ENCODE measurements at places on chromosomes 16 and 17.

- no peak for DNase-seq
These were observed 26.8 kb upstream of the ENDOV start for GRCh38 chr17:80388175-80388574.

GRCh38 chr16:86364653-86365380, 145.5 kb upstream of the FOXF1 start:
- DNase-seq, result no peak

DNA sequence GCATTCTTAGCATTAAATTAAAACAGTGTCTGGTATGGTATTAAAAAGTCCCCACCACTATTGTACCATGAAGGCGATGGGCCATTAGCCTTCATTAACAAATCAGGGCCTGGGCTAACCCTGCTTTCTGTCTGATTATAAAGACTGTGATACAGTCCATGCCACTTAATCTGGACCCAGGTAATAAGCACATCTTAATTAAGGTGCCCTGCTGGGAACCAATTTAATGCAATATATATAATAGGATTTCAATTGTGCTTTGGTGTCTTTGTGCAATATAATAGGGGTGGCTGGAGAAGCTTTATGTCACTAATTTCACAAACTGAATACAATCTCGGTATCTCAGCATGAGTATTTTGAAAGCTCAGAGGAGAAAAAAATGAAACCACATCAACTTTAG, 64.4 kb upstream of the CDH8 start:
- DNase-seq, result no peak

DNA sequence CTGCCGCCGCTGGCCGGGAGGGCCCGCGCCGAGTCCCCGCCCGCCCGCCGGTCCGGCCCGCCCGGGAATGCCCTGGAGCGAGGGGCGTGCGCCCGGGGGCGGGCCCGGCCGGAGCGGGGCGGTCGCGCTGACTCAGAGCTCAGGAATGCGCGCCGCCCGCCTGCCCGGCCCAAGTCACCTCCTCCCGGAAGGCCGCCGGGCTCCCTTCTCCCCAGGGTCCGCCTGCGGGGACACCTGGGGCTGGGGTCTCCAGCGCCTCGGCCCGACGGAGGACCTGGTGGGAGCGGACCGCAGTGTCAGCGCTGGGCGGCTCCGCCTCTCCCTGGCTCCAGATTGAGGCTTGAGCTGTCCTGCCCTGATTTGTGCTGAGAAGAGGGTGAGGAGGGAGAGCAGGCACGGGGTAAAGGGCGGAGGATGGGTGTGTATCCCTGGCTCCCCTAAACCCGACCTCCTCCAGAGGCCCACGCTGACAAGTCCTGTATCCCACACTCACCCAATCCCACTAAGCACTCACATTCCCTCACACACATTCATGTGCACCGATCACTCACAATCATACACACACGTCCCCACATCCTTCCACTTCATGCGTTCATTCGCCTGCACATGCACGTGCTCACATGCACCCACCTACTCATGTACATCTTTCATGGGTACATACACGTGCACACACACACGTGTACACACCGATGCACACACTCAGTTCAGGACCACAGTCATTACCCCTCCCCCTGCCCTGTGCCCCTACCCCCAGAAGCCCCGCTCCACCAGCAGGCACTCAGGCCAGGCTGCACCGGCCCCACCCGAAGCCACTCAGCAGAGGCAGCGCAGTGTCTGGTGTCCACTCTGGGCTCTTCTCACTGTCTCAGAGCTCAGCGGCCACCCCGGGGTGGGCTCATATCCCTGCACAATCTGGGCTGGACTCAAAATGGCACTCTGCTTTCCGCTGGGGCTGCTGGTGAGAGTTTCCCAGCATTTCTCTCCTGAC, at the start of gene RHBDF1:
TSS of gene RHBDF1 (minus strand) at position 71 of the 988 bp plus-strand sequence. CDS start 7,616 bp downstream, outside the sequence.
- DNase-seq, result peak; percentile 50

DNA sequence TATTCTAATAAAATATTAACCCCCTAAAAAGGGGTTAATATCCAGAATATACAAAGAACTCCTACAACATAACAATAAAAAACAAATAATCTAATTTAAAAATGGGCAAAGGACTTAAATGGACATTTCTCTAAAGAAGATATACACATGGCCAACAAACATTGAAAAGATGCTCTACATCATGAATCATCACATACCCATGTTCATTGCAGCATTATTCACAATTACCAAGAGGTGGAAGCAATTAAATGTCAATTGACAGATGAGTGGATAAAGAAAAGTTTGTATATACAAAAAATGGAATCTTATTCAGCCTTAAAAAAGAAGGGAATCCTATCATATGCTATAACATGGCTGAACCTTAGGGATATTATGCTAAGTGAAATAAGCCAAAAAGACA, 36.8 kb downstream of the CPD start:
- no peak for DNase-seq

GRCh38 chr17:39769974-39770587, 32.3 kb downstream of the GRB7 start:
- peak; percentile 27 for DNase-seq

DNA sequence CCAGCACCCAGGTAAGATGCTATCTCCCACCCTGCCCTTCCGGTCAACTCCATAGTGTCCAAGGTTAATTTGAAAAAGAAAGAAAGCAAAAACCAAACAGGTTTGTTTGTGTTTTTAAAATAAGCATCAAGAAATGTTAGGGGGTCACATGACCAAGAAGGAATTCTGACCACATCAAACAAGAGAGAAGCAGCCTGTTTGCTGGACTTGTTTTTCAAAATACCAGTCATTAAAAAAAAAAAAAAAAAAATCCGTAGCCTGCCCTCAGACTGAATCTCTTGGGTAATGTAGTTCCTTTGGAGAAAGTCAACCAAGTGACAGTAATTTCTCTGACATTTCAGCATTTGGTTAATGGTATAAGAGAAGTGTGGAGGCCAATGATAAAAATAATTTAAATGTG, 38.4 kb downstream of the HNF1B start:
- DNase-seq, result no peak

- DNase-seq, result no peak
These were observed 47.2 kb downstream of the PIPOX start for GRCh38 chr17:29090108-29090507.

DNA sequence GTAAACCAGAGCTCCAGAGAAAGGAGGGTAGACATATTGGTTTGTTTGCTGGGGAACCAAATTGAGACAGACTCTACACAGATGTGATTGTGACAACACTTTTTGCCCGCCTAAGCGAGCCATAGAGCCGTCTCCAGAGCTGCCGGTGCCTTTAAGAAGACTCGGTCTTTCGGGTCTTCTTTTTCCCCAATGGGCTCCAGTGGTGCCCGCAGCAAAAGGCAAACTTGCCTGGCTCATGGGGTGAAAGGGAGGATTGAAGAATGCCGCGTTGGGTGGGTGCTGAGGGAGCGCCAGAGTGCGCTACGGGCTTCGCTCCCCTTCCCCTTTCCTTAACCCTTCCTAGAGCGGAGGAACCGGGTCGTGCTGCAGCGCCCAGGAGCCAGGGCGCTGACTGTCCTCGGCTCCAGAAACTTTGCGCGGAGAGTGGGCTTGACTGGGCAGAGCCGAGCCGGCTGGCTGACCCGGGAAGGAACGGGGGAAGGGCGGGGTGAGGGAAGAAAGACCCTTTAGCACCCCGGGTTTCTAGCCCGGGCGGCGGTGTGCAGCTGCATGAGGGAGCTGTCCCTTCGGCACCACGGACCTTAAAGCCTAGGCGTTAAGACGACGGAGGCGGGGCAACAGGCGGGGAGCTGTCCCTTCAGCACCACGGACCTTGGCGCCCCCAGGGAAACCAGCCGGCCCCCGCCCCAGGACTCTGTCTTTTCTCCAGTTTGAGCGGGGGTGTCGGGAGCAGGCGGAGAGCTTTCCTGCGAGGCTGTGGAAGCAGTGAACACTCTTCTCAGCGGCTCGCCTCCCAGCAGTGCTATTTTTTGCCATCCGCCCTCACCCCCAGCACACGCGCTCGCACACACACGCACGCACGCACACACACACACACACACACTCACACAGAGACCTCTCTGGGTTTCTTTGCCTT, at the start of gene CACNG3:
TSS of gene CACNG3 (plus strand) at position 880 of the 916 bp plus-strand sequence. CDS start 420 bp downstream, outside the sequence.
- DNase-seq, result peak; percentile 2

DNA sequence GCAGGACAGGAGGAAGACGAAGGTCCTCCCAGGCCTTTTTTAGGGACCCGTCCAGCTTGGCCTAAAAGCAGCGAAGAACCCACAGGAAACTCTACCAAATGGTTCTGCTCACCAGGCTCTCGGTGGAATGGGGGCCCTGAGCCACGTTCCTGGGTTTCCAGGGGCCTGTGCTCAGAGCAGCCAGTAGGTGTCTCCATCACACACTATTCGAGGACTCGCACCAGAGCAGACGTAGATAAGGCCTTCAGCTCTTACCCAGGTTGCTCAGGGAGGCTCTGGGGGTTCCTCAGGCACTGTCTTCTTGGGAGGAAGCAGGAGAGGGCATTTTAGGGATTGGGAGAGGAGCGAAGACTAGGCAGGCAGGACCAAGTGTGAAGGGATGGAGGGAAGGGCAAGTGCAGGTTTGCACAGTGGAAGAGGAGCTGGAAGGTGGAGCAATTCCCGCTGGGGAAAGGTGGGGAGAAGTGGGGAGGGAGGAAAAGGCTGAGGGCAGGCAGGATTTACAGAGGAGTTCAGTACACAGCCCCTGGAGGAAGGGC, 157.1 kb downstream of the RGS9 start:
- peak; percentile 59 for DNase-seq

DNA sequence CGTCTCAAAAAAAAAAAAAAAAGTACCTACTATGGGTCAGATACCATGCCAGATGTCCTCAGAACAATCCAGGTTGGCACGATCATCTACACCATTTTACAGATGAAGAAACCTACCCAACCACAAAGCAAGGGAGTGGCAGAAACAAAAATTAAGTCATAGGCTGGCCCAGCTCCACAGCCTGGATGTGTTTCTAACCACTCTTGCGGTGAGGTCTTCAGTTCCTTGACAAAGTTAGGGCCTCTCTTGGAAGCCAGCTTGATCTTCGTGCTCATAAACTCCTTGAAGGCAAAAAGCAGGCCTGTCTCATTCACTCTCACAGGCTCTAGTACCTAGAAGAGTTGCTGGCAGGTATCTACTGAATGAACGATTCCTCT, 6.2 kb downstream of the GGA2 start:
- DNase-seq, result peak; percentile 76

DNA sequence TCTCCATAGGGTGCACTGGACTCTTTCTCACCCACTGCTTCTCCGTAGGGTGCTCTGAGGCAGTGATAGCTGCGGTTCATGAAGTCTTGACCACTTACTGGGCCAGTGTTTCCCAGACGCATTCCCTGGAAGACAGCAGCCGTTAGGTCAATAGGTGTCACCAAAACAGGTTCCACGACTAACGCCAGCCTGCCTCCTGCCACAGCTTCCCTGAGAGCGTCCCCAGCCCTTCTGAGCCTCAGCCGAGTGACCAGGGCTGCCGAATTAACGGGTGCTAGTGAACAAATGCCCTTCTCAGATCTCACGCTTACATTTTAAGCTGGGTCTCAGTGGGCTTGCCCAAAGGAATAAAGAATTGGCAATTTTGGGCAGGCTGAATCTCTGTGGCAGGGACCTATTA, 188.7 kb upstream of the TNRC6C start:
- no peak for DNase-seq

DNA sequence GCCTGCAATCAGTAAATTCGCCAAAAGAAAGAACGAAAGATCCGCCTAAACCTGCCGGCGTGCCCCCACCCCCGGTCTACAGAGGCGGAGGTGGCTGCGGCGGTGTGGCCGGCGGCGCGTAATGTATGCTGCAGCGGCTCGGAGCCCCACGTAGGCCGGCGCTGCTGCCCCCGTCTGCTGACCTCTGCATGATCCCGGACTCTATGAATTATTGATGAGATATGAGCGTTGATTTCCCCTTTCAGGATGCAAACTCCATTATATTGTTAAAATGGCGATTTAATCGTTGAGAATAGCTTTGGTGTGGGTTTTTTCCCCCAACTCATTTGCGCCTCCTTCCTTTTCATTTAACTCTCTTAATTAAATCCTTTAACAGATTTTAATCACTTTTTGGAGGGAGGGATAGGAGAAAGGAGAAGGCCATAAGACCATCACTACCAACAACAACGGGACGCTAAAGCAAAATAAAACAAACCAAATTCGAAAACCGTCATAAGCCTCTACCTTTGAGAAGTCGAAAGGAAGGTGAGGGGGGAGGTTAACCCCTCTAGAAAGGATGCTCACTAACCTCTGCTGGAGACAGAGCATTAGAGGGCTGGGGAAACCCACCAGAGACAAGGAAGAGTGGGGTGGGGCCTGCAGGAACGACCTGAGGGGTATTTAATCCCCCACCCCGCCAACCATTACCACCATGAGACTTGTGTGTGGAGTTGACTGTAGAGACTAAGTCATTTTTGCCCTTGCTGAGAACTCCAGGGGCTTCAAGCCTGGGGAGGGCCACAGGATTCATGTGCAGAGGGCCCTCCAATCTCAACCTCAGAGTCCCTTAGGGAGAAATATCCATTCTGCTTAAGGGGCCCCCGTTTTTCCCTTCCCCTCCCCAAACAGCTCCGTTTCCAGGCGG, 3.4 kb downstream of the HOXB3 start:
- DNase-seq, result no peak
